ENCODE measurements at places on chromosomes 1 and 21.

DNA sequence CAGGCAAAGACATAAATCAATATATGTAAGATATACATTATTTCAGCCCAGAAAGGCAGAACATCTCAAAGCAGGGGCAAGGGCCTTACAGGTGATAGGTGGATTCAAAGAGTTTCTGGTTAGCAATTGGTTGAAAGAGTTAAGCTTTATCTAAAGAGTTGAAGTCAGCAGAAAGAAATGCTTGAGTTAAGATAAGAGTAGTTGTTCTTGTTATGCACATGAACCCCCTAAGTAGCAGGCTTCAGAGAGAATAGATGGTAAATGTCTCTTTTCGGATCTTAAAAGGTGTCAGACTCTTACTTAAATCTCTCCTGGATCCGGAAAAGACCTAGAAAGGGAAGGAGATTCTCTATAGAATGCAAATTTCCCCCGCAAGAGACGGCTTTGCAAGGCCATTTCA is 8.3 kb upstream of the ZBTB40 start:
- DNase-seq: no peak

DNA sequence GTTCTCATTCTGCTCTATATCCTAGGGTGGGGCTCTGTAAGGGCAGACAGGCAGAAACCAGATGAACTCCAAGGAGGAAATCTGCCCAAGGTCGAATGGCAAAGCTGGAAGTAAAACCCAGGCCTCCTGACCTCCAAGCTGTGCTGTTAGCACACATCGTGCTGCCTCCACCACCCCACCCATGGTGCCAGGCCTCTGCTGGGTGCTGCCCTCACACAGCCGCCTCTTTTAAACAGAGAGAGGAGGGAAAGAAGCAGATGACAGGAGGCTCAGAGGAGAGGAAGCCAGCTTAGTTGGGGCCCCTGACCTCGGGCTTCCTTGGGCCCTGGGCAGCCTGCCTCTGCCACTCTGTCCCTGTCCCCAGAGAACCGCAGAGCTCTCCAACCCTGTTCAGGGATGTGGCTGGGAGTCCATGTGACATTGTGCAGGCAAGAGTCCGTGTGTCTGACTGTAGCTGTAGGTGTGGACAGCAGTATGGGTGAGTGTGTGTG is 1.1 kb downstream of the SYNC start:
- no peak for DNase-seq

- peak; percentile 22 for DNase-seq
Observed at GRCh38 chr1:233790662-233791371, 113.7 kb upstream of the SLC35F3 start.

DNA sequence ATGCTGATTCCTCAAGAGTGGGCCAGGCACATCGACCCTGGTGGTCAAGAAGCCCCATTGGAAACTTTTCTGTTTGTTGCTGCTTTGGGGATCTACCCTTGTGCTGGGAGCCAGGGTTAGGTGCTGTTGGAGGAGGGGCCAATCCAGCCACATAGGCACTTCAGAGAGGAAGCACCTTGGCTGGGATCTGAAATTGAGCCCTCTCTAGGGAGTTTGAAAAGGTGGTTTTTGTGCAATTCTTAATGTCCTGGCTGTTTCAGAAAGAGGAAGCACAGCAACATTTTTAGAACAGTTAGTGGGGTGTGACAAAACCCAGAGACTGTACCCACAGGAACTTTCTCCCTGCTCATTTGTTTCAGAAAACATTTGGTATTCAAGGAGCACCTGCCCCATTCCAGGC is 17.2 kb upstream of the BEND5 start:
- no peak for DNase-seq

DNA sequence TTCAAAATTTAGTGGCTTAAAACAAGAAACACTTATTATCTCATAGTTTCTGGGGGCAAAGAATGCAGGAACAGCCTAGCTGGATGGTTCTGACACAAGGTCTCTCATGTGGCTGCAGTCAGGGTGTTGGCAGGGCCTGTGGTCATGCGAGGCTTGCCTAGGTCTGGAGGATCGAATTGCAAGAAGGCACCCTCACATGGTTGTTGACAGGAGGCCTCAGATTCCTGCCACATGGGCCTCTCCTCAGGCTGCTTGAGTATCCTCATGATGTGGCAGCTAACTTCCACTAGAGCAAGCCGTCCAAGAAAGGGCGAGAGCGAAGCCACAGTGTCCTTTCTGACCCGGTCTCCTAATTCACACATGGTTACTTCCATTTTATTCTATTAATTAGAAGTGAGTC is 6.2 kb upstream of the NRIP1 start:
- DNase-seq: no peak

- no peak for DNase-seq
Observed at GRCh38 chr1:111843177-111843576, 87.5 kb downstream of the DDX20 start.

DNA sequence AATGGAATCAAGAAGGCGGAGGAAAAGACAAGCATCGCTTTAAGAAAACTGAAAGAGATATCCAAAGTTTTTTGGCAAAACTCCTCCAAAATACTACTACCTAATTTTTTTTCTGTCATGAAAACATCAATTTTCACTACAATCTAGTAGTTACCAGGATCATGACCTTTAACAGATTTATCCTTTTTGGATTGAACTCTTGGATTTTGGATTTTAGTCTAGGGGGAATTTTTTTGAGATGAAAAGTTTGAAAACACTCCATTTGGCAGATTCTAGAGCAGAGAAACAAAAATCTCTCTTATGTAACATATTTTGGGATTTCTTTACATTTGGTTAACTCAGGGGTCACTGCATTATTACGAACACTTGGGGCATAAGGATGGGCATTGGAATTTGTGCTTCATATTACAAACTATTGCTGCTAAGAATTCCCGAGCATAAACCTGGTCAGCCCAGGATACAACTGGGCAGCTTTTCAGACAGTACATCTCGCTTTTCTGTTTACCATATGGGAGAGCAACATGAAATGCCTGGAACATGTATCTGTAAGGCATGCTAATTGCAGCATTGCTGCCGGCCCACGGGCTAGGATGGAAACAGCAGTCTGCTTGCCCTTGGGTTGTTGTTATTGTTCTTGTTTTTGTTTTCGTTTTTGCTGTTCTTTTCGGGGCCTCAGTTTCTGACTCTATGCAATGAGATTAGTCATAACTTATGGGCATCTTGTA is 264.3 kb downstream of the RHOU start:
- no peak for DNase-seq

- no peak for DNase-seq
Observed at GRCh38 chr1:24963943-24964693, 34.0 kb upstream of the RUNX3 start.

DNA sequence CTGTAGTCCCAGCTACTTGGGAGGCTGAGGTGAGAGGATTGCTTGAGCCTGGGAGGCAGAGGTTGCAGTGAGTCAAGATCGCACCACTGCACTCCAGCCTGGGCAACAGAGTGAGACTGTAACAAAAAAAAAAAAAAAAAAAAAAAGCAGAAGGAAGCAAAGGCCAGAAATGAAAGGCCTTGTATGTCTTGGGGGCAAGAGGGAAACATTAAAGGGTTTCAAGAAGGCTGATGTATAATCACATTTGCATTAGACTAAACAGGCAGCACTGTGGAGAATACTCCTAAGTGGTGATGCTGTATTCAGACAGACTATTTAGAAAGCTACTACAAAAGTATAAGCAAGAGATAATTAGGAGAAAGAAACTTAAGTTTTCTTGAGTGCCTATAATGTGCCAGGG is 10.4 kb downstream of the ANP32E start:
- no peak for DNase-seq

DNA sequence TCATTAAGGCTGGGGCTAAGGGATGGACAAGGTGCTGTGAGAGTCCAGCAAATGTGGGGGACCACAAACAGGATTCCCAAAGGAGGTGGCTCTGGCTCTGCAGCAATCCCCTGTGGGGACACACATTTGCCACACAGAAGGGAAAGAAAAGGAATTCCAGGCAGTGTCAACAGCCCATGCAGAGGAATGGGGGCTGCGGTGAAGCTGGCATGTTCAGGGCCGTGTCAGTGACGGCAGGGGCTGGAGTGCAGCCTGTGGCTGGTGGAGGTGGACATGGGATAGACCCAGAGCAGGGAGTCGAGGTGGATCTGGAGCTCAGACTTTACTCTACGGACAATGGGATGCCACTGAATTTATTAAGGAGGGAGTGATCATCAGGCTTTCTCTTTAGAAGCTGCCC is 183.2 kb downstream of the TRABD2B start:
- no peak for DNase-seq

DNA sequence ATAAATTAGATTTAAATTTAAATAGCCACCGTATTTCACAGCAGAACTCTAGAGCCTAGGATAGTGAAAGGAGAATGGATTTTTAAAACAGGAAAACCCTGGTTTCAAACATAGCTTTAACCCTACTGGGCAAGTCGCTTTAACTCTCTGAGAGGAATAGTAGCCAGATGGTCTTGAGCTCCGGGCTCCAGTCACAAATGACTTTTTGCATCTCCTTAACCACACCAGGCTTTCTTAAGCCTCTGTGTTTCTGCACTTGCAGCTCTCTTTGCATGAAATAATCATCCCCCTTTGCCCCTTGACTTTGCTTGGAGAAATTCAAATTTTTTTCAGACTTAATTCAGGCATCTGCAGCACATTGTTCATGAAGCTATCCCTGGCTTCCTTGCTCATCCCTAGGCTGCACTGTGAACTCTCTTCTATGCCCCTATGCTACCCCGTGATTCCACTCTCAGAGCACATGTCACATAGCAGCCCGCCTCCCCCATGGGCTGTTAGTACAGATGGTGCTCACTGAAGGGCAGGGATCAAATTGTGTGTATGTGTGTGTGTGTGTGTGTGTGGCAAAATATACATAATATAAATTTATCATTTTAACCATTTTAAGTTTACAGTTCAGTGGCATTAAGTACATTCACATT is 68.8 kb upstream of the DAB1 start:
- no peak for DNase-seq

- DNase-seq: no peak
Observed at GRCh38 chr1:7929637-7930036, 11.0 kb downstream of the TNFRSF9 start.

DNA sequence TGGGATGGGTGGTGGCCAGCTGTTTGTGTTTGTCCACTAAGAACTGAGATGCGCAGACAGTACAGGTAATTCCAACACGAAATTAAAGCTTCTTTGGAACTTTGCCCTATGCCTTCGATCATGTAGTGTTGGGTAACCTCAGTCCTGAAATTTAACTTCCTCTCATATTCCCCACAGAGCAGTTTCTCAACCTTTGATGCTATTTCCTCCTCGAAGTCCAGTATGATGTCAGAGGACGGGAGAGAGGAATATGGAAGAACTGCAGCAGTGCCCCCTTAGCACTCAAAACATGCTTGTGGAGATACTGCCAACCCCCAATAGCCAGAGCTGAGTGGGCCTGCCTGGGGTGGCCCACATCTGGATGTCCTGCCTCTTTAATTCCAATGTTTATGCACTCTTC is 3.6 kb downstream of the LPAR3 start:
- no peak for DNase-seq

GRCh38 chr21:38936240-38936639 is 130.5 kb downstream of the ETS2 start:
- DNase-seq: no peak

DNA sequence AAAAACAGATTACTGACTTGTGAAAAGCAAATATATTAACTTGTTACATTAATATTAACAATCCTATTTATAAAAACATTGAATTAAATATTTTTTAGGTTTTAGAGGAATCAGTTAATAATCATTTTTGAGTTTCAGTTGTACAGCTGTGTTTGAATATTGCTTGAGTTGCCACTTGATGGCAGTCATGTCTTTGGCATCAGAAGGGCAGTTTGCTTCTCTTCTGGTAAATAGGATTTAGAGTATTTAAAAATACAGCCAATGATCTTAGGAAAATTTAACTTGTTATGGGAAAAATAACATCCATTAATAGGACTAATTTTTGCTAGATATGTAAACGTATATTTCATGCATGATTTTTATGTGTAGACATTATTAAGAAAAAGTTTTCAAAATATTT is 234.1 kb downstream of the NCAM2 start:
- DNase-seq: peak; percentile 56

DNA sequence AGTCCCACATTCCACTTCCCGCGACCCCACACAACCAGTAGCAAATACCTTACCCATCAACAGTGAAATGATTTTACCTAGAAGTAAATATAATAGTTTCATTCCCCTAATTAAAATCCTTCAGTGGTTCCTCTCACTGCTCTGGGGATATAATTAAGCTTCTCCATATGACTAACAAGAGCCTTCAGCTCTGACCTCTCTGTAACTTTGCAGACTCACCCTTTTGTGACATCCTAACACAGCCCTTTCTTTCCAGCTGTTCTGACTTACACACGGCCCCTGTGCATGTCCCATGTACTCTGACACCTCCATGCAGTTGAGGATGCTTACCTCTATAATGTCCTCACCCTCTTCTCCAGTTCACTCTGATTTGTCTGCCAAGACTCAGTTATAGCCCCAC is 137.3 kb upstream of the SPAG17 start:
- DNase-seq: no peak

- DNase-seq: no peak
Observed at GRCh38 chr1:178572604-178573003, 59.7 kb downstream of the TEX35 start.

- no peak for DNase-seq
Observed at GRCh38 chr1:225685476-225686176, 32.7 kb upstream of the ENAH start.

DNA sequence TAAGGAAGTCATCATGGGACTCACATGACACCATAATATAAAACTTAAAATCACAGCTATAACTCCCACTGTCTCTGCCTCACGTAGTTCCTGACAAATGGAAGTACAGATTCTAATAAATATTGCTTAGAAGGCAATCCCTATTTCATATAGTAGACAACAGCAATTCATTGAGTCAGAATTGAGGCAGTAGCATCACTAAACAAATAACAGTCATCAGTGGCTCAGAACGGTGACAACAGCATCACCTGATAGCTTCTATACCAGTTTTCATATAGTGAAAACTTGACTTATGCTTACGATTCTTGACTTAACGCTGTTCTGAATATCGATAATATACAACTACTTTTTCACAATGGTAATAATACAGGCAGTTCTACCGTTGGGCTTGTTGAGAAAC is 12.0 kb downstream of the TARBP1 start:
- DNase-seq: no peak

DNA sequence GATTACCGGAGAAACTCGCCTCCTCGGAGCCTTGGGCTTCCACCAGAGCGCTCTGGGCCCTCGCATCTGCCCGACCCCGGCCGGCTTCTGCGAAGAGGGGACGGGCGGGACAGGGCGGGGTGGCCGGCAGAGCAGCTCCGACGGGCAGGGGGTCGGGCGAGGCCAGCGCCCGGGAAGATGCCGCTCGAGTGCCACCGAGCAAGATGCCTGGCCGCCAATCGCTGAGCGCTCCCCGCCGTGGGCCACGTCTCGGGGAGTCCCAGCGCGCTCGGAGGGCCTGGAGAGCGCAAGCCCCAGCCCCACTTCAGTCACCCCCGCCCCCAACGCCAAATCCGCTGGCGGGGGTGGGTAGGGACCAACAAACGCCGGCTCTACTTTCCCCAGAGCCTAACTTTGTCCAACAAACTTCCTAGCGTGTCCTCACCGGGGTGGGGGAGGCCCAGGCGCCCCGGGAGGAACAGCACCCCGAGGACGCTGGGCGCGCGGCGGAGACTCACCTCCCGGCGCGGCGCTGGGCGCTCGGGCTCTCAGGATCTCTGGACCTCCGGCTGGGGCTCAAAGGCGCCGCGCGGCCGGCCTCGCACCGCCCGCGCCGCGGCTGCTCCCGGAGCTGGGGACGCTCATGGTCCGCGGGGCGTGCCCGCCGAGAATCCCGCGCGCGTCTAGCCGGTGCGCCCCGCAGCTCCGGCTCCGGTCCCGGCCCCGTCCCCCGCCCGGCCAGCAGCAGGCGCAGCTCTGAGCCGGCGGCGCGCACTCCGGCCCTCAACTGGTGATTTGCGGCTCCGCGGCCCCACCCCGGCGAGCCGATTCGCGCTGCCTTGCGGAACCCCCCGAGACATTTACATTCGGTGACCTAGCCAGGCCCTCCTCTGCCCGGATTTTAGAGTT is at the start of gene BCAR3:
Gene BCAR3 (minus strand): TSS at position 737 of the 888 bp plus-strand sequence. CDS start 6,907 bp downstream, outside the sequence.
- no peak for DNase-seq

Data from SK-N-MC (cell line).